ENCODE measurements at places on chromosomes 6 and 20.

DNA sequence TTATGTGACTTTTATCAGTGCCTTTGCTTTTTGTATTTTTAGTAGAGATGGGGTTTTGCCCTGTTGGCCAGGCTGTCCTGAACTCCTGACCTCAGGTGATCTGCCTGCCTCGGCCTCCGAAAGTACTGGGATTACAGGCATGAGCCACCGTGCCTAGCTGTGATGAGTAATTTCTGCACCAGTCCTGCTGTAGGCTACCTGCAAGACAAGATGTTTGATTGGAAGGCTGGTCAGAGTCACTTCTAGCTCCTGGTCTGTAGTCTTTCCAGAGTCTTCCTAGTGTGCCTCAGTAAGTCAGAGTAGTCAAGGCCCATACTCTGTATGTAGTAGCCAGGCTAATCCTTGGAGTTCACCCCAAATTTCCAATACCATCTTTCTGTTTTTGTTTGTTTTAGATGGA lies 8.9 kb downstream of the TIAM2 start:
- no peak for DNase-seq

GRCh38 chr20:46349742-46350056 lies 41.4 kb upstream of the CDH22 start:
- DNase-seq, result no peak

- DNase-seq, result no peak
Observed at GRCh38 chr6:37845026-37845911, 25.7 kb downstream of the ZFAND3 start.

- no peak for DNase-seq
Observed at GRCh38 chr6:41768545-41769308, 11.0 kb downstream of the FRS3 start.

- no peak for DNase-seq
Observed at GRCh38 chr6:19895866-19896692, 58.9 kb downstream of the ID4 start.

DNA sequence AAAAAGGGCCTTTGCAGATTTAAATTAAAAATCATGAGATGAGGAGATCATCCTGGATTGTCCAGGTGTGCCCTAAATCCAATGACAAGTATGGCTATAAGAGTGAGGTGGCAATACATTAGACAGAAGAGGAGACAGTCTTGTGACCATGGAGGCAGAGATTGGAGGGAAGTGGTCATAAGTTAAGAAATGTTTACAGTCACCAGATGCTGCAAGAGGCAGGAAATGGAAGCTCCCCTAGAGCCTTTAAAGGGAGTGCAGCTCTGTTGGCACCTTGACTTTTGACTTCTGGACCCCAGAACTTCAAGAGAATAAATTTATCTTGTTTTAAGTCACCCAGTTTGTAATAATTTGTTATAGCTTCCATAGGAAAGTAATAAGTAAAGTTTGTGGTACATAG lies 61.1 kb downstream of the HMGN3 start:
- no peak for DNase-seq

GRCh38 chr6:3711776-3712175 lies 39.7 kb downstream of the PXDC1 start:
- no peak for DNase-seq

DNA sequence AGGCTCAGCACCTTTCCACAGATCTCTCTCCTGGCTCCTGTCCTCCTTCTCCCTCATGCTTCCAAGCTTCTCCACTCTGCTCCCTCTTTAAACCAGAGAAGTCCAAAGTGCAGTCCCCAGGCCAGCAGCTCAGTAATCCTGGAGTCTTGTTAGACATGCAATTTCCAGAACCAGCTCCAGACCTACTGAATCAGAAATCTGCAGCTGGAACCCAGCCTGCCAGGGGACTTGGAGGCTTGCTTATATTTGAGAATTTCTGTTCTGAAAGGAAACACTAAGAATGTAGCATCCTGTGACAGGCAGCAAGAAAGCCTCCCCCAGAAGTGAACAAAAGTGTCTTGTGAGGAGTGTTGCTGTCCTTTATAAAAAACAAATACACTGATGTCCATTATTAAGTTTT lies 438.1 kb downstream of the BCKDHB start:
- no peak for DNase-seq

GRCh38 chr20:40291493-40292135 lies 397.4 kb downstream of the MAFB start:
- no peak for DNase-seq

DNA sequence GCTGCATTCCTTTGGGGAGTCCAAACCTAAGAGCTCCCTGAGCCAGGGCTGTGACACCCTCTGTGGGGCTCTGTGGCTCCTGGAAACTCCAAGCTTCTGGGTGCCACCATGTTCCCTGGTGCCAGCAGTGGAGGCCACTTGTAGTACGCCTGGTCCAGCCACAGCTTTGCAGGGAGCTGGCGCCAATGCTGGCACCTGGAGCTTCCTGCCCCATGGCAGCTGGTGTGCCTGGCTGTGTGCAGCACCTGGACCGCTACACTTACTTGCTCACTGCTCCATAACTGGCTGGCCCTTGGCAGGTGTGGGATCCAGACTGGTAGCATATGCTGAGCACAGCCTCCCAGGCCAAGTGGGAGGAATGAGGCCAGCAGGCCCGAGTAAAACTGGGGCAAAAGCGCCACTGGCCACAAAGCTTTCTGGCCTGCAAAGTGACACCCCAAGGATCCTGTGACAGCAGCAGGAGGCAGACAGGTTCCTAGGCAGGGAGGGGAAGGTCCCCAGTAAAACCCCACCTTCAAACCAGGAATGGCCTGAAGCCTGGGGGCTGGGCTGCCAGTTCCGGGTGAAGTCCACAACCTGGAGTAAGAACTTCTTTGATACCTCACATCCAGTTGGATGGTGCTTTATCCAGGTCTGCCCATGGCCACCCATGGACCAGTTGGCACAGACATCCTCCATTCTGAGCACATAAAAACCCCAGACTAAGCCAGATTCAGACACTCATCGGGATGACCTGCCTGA lies 461.0 kb downstream of the TBC1D32 start:
- no peak for DNase-seq

GRCh38 chr6:29948277-29948676 lies 5.9 kb downstream of the HLA-A start:
- DNase-seq, result no peak

GRCh38 chr6:44250067-44250717 lies 3.3 kb downstream of the HSP90AB1 start:
- no peak for DNase-seq

DNA sequence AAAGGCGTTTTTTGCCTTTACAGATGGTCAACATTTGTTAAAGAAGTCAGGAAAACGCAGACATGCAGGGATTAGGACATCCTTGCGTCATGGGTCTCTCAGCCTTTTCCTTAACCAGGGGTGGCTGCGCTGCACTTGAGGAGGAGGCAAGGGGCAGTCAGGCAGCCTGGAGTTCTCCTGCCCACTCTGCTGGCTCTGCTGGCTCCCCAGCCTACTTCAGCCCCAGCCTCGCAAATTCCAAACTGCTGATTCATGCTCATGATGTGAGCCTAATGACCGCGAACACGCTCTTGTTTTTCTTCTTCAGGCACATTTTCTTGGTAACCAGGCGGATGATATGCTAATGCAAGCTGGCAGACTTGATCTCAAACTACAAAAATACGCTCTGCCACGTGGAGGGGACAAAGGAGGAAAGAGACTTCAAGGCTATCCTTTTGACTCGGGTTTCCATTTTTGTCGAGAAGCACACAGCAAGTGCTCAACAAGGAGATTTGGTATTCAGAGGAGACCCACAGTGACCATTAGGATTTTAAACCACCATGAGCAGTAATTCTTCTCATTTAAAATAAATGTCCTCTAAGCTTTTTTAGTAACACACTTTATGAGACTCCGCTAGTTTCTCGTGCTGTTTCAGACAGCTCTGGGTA lies 290.3 kb upstream of the STXBP5 start:
- no peak for DNase-seq

- no peak for DNase-seq
Observed at GRCh38 chr20:54665812-54666211, 190.4 kb downstream of the DOK5 start.

- no peak for DNase-seq
Observed at GRCh38 chr6:90809035-90809434, 222.2 kb upstream of the MAP3K7 start.

DNA sequence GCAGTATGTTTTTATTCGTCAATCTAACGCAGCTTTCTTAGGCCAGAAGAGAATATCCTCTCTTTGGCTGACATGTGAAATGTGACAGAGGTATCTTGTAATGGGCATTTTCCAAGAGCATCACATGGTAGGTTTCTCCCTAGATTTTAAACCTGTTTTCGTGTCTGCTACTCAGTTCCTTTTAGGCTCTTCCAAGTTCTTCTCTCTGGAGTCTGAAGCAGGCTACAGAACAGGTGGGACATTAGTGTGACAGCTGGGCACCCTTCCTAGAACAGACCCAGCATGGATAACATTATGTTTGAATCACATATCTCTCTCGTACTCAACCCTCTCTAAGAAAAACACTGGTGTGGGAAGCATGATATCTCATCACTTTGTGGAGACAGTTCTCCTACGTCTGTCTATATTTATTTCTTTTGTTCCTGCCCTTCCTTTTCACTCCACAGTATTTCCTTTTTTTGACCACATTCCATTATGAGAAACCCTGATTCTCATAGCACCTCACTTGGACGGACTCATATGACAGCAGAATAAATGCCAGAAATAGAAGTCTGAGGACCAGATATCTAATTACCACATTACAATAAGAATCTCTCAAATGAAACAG lies 263.4 kb downstream of the NKAIN2 start:
- DNase-seq, result peak; percentile 72

DNA sequence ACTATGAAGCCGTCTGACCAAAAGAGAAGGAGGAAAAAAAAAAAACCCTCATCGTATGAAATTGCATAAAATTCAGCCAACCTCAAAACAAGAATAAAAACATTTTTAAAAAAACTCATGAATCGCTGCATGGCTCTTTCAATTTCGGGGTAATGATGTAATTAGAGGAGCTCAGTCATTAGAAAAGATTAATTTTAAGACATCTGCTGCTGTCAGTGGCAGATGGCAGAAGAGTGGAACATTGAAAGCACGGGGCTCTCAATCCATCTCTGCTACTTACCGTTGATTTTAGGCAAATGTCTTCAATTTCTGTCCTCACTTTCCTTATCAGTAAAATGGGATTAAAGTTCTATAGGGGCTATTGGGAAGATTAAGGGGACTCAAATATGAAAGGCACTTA lies 79.1 kb downstream of the EYA2 start:
- peak; percentile 86 for DNase-seq

DNA sequence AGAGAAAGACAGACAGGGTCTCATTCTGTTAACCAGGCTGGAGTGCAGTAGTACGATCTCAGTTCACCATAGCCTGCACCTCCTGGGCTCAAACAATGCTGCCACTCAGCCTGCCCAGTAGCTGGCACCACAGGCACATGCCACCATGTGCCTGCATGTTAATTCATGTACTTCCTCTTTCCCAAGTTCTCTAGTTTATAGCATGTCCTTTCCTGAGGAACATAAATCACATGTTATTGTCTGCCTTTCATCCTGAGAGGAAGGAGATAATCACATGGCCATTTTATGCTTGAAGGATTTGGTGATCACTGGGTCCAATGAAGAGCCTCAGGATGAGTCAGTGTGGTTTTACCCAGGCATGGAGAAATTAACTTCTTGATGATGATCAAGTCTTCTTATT lies 47.9 kb downstream of the COL11A2 start:
- DNase-seq, result no peak

GRCh38 chr6:102619585-102619984 lies 1226.1 kb downstream of the GRIK2 start:
- no peak for DNase-seq

- no peak for DNase-seq
Observed at GRCh38 chr6:108993876-108994275, 100.8 kb downstream of the SESN1 start.

DNA sequence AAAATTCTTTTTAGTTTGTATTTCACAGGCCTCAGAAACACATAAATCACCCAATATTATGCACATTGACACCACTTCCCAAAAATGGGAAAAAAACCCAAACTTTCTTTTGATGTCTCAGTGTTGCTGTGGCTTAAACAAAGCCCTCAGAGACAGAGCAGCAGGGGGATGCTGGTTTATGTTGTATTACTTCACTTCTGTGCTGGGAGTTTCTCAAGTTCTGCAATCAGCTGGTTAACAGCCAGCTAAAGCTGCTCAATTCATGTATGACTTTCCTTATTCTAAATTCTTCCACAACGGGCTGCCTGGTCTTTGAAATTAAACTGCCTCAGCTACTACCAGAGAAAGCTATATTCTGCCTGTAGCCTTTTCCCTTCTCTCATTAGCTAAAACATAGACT lies 5.6 kb downstream of the FILIP1 start:
- no peak for DNase-seq

DNA sequence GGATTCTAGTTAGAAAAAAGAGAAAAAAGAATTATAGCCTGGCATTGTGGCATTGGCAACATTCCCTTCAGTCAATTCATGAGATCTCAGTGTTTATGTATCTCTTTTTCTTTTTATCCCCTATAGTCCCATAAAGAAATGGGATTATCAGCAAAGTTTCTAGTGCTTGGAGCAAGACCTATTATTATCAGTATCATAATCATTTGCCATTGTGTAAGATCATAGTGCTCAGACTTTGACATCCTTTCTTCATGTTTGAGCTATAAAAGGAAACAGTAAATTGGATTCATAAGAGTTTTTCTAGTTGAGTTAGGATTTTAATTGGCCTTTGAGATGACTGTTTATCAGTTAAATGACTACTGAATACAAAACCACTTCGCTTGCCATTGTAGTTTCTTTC lies 295.6 kb downstream of the GRIK2 start:
- no peak for DNase-seq

DNA sequence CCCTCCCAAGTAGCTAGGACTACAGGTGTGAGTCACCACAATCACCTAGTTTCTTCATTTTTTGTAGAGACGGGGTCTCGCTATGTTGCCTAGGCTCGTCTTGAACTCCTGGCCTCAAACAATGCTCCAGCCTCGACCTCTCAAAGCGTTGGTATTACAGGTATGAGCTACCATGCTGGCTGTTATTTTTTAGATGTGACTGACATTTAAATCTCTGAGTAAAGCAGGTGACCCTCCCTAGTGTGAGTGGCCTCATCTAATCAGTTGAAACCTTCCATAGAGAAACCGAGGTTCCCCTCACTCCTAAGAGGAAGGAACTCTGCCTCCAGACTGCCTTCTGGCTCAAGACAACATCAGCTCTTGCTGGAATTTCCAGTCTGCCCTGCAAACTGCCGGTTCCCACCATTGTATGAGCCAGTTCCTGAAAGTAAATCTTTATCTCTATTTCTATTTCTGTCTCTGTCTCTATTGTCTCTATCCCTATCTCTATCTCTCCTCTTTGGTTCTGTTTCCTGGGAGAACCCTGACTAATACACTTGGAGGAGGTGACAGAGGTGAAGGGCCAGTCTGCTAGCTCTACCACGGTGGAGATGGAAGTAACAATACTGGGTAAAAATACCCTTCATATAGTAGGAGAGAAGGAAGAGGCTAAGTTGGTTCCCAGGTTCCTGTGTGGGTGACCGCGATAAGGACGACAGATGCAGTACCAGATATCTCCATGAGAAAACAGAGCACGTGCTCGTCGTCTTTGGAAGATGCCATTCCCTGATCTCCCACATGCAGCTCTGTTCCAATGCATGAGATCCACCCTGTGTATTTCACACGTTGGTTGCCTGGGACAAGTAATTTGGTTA lies 81.0 kb downstream of the MYB start:
- no peak for DNase-seq
